ENCODE measurements at places on chromosomes 13 and 19.

DNA sequence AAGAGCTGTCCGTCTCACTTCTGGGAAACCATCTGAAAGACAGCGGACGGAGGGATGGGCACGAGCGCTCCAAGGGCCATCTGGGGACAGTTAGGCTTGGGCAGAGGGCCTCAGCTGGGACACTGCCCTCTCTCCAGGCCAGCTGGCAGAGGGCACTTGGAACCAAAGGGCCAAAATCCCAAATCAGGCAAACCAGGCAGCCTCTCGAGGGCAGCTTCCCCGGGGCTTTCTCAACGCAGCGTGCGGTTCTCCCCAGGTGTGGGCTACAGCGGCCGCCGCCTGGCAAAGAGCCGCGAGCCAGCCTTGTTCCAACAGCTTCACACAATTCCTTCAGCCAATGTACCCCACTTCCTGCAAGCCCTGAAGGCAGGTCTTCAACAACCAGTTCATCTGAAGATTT, 5.0 kb downstream of the MLLT1 start:
- DNase-seq = no peak

- DNase-seq = no peak
Observed at GRCh38 chr19:4097501-4097900, 26.4 kb downstream of the MAP2K2 start.

GRCh38 chr19:33277434-33277833, 24.9 kb downstream of the CEBPA start:
- no peak for DNase-seq

GRCh38 chr19:3402631-3403443, 36.5 kb downstream of the NFIC start:
- DNase-seq = no peak

- peak; percentile 81 for DNase-seq
Observed at GRCh38 chr19:10408511-10409283, 5.4 kb upstream of the CDC37 start.

DNA sequence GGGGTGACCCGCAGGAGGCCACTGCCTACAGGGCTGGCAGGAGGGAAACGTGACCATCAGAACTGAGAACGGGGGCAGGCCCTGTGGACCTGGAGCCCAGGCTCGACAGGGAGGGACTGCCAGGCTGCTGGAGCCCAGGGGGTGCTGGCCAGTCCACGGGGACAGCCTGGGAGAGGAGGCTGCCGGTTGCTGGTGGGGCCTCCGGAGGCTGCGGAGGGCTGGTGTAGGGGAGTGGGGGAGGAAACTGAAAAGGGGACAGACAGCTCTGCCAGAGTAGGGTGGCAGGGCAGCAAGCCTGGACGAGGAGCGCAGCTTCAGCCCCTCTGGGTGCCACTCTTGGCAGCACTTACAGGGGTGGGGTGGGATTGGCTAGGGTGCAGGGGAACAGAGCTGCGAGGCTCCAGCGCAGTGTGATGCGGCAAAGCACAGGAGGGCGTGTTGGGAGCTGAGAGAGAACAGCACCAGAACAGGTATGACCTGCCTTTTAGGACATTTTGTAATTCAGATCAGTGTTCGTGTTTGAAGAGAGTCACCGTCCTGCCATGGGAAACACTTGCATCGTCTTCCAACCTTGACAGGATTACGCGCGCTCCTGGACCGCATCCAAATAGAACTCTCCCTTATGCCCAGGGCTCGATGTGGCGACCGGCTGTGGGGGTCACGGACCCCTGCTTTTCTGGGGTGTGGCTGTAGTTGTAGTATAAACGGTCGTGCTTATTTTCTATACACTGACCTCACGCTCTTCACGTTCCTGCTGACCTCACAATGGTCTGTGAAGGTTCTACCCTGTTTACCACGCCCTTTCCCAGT, 19.9 kb upstream of the ARHGEF7 start:
- DNase-seq = no peak

- no peak for DNase-seq
Observed at GRCh38 chr13:104597546-104598180, 1531.4 kb upstream of the SLC10A2 start.

DNA sequence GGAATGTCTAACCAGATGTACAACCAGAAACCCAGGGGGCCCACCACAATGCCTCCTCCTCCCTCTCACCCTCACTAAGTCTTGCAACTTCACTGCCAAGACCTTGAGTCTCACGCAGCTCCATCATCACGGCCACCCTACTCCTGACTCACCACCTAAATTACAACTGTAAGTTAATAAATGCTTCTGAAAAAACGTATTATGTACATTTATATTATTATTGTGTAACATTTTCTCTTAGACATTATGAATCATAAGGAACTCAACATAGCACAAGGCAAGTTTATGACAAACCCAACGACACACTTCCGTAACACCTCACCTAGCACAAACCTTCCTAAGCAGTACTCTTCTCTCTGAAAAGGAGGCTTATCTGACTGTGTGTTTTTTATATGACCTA, 20.7 kb downstream of the MIPEP start:
- DNase-seq = no peak

DNA sequence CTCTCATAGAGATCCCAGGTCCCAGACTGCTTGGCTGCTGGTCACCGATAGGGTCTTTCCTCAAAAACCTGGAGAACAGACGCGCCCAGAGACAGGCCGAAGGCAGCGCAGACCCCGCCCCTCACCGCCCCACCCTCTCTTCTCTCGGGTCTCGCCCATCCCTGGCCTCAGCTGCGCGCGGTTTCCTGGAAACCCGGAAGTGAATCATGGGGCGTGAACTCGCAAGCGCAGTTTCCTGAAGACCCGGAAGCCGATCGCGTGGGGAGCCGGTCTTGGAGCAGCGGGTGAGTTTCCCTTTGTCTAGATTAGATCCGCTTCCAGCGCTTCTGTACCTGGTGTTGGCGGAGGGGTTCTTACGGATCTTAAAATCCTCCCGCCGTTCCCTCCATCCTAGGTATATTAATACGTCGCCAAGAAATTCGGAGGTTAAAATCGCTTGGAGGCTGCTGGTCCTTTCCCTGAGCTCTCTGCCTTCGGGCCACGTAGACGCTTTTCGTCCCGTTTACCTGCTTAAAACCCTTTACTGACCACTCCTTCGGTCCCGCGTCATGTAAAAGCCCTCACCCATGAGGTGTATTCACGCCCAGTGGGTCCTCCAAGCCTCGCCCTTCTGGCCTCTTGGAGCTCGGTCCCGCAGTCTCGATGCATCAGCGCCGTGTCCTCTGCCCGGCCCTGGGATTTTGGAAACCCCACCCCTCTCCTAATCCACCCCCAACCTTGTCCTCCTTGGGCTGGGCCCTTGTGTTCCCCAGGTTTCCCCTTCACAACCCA, at the start of gene ZNF578:
TSS of gene ZNF578 (plus strand) at position 230 of the 771 bp plus-strand sequence. CDS start 48,293 bp downstream, outside the sequence.
- DNase-seq = peak; percentile 71

- no peak for DNase-seq
Observed at GRCh38 chr19:33627962-33628839, 6.4 kb downstream of the CHST8 start.

DNA sequence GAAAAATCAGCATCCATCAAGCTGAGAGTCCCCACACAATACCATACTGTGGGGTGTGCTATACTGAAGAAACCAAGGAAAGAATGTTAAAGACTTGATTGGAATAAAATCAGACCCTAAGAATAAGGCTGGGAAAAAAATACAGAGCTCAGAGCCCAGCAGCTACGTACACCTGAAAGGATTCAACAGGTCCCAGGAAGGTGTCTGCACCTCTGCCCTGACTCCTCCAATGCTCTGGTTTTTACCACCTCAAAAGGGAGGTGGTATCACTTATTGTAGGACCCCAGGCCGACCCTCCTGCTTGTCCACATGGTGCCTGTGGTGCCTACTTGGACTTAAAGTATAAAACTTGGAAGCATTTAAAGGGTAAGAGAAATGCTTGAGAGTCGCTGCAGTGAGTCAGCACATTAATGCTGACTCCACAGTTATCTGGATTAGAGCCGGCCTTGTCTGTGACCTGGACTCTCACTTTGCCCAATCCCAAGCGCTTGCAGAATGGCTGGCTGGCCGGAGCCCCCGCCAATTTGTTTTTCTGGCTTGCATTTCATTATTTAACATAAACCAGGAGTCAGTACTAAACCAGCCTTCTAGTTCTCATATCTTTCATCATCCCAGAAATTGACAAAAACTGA, 110.1 kb downstream of the FGF14 start:
- no peak for DNase-seq

DNA sequence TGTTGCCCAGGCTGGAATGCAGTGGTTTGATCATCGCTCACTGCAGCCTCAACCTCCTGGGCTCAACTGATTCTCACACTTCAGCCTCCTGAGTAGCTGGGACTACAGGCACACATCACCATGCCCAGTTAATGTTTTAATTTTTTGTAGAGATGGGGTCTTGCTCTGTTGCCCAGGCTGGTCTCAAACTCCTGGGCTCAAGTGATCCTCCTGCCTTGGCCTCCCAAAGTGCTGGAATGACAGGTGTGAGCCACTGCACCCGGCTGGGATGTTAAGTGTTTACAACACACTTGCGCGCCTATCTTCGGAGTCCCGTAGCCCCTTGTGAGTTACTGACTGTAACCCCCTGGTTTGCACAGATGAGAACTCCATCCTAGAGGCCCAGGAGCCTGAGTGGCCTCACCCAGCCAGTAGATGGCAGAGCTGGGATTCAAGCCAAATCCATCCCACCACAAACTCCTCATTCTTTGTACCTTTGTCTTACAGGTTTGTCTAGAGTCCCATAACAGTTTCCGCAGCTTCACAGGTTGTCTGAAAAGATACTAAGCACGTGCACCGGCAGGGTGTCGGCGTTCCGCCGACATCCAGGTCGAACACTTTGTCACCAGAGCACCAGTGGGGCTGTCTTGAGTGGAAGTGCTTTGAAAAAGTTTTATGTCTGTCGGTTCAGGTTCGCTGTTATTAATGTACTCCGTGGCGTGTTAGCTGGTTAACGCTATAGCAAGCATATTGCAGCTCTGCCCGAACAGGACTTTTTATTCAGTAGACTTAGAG, 14.7 kb downstream of the MAG start:
- DNase-seq = peak; percentile 27

GRCh38 chr13:26015271-26016125, 36.3 kb downstream of the SHISA2 start:
- no peak for DNase-seq

GRCh38 chr13:79837741-79838450, 356.9 kb downstream of the NDFIP2 start:
- no peak for DNase-seq

DNA sequence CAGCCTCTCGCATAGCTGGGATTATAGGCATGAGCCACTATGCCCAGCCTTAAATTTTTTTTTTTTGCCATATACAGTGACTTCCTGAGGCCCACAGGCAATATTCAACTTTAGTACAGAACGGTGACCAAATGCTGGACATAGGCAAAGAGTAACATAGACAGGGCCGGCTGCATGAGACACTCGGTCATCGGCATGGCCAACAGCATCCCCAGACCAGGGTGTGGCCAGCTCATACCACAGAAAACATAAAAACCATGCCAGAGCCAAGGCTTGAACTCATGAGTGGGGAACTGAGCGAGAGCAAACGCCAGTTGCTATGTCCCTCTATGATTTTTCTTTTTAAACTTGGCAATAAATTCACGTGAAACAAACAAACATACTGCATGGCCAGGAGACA, 17.0 kb downstream of the KANK2 start:
- no peak for DNase-seq

GRCh38 chr13:27482983-27483382, 32.6 kb upstream of the MTIF3 start:
- no peak for DNase-seq

- DNase-seq = no peak
Observed at GRCh38 chr19:19745496-19746285, 12.8 kb upstream of the ZNF14 start.

- DNase-seq = peak; percentile 1
Observed at GRCh38 chr13:75870397-75870903, 234.3 kb downstream of the LMO7 start.

GRCh38 chr19:36939153-36939552, 23.0 kb downstream of the ZNF568 start:
- DNase-seq = no peak

GRCh38 chr13:69324090-69324886, 783.3 kb upstream of the ATXN8OS start:
- no peak for DNase-seq

GRCh38 chr13:29857085-29857484, 6.7 kb upstream of the UBL3 start:
- no peak for DNase-seq

DNA sequence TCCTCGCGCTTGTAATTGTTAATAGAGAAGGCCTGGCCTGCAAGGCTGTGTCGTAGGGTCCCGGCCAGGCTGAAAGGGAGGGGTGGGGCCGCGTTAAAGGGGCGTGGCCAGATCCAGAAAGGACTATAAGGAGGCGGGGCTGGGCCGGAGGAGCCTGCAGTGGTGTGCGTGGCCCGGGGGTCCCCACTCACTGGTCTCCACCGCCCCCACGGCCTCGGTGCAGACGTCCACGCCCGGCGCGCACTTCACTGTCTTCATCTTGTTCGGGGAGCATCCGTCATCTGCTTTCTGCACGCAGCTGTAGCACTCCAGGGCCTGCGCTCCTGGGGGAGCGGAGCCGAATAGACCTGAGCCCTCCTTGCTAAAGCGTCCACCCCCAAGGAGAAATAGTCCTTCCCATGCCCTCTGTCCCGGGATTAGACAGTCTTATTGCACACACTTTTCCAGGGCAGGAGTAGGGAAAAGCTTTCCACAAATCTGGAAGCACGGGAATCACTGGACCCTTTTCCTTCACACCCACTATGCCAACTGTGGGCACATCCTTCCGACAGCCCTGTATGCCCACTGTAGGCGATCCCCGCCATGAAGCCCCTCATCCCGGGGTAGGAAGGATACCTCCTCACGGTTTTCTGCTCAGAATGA, 1.2 kb downstream of the LYPD3 start:
- DNase-seq = peak; percentile 76

DNA sequence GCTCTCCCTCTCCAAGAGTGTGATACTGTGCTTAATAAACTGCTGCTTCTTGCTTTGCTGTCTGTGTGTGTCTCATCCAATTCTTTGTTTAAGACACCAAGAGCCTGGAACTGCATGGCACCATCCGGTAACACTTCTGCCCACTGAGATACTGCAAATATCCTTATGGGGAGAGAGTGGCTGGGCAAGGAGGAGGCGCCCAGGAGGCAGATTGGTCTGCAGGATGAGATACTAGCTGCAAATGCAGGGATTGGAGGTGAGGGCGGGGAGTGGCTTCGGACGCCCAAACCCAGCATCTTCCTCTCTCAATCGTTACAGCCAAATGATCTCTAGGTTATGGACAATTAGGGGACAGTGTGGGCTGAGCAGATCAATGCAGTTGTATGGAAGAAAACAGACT, 1.7 kb upstream of the SIGLEC7 start:
- no peak for DNase-seq

DNA sequence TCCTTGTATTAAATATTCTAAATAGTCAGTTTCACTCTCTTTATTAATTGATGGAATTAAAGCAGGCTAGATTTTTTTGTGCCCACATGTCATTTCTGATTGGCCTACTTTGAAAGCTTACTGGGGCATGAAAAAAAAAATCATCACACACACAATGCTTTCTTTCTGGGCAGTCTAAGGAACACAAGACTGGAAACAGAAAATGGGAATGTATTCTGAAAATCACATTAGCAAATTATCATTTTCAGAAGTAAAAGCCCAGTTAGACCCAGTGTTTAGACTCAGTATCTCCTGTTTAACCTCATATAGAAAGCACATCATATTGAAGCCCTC, 339.4 kb downstream of the SPRY2 start:
- no peak for DNase-seq

GRCh38 chr19:873084-873483, 13.6 kb downstream of the CFD start:
- DNase-seq = peak; percentile 76
